ENCODE measurements at places on chromosomes 12 and 14. TPM values are rescaled to one million over a fixed set of nuclear protein-coding genes. Genes with fewer than 3 reads are reported as not detected.
A peak's percentile ranks its signal among the peaks of the same experiment; 100 is the strongest.

PLA2G1B gene
- total RNA-seq, result 1.2 TPM

DNA sequence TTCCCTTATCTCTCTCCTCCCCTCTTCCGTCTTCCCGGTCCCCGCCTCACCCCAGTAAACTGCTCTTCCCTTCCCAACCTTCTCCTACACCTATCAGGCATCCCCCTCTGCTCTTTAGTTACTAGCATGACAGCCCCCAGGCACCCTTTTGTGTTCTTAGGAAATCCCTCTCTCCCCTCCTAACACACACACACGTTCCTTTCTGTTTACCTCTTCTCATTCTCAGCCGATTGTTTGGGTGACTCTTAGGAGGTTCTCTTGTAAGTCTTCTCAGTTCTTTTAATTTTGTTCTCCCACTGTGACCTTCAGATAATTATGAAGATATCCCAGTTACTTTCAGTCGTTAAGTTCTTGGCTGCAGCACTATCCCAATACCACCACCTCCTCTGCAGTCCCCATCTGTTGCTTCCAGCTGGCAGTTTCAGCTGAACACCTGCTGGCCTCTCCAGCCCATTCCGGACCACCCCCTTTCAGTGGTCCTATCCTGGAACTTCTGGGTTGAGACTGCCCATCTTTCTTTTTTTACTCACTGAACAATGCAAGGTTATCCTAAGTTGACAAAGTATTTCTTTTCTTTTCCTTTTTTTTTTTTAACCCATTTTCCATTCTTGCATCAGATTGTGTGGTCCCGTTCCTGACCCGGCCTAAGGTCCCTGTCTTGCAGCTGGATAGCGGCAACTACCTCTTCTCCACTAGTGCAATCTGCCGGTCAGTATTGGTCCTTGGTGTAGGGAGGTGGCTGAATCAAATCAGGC is 711 bp downstream of the MARS1 start:
- no peak for DNase-seq

MANSC1 gene
- total RNA-seq, result 37.3 TPM

GRCh38 chr14:19823765-19824164 is 20.2 kb downstream of the OR4N2 start:
- DNase-seq, result no peak

- no peak for DNase-seq
Observed at GRCh38 chr12:52627395-52628110, 9.2 kb upstream of the KRT73 start.

DNA sequence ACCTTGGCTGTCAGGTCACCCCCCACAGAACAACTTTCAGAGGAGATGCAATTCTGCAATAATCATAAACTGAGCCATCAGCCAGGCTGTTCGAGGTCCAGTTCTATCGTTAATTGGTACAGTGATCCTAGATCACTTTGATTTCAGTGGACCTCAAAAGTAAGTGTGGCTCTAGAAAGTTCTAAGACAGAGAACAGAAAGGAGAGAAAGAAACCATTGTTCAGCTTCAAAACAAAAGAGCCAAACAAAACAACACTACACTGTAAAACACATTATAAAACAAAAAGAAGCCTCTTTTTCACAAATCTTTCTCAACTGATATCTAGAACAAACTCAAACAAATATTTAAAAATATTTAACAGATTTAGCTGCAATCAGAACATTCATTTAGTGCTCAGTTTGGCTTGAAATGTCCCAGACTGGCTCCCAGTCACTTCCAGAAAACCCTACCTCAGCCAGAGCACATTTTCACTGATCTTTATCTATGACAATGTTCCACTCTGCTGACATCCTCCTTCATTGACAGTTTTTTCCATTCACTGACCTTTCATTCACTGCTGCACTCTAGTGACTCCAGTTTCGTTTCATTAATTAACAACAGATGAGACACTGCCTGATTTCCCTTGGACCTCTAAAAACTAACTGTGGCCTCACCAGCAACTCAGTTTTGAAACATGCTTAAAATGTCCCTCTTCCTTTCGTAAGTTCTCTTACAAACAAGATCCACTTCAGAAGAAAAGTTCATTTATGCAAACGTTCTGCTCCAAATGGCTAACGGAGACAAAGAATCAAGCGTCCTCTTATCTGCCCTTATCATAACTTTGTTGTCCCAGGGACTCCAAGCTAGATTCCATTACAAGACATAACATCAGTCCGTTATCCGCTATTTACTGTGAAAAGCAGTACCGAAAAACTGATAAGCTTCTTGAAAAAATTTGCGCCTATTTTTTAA is 56.8 kb downstream of the DUSP16 start:
- no peak for DNase-seq

- DNase-seq, result no peak
Observed at GRCh38 chr12:68349220-68349621, 17.1 kb upstream of the MDM1 start.

DNA sequence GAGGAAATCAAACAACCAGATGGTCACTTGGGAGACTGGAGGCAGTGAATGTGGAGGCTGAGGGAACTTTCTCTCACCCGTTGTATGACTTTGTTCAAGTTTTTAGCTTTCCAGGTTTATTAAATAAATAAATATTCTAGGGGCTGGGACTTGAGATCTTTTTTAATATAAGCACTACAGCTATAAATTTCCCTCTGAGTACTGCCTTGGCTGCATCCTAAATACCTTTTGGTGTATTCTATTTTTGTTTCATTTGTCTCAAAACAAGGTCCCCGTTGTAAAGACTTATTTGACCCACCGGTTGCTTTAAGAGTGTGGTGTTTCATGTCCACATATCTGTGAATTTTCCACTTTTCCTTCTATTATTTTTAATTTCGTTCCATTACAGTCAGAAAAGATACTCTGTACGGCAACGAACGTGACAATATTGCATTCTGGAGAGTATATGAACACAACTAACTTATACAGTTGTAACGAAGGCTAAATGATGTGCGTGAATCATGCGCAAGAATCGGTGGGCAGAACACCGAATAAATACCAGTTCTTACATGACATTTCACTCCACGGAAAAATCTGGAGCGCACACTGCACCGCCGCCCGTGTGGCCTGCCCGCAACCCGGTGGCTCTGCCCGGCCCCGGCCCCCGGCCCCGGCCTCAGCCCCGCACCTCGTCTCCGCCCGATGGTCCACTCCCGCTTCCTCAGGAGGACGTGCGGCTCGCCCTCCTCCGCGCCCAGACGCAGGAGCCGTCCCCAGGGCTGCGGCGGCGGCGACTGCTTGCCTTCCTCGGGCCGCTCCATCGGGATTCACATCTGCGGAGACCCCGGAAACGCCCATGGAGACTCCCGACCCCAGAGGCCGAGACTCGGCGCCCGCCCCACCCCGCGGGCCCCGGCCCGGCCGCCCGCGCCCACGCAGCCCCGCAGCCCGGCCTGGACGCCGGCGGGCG is 602 bp downstream of the CHFR start:
- DNase-seq, result peak; percentile 56

DNA sequence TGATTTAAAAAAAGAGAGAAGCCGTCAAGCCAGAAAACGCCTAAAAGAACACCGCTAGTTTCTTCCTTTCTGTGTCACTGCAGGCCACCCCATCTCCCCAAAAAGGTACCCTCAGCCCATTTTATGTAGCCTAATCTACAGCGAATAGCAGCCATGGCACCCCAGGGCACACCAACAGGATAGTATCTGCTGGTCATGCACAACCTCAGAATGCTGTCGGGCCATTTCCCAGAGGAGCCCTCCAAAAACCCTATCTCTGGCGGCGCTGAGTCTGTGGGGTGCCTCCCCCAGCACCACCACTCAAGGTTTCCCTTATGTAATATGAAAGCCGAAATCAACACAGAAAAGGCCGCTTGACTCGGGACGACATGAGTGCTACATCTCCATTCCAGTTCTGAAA is 98.9 kb downstream of the BCL11B start:
- DNase-seq, result no peak

DNA sequence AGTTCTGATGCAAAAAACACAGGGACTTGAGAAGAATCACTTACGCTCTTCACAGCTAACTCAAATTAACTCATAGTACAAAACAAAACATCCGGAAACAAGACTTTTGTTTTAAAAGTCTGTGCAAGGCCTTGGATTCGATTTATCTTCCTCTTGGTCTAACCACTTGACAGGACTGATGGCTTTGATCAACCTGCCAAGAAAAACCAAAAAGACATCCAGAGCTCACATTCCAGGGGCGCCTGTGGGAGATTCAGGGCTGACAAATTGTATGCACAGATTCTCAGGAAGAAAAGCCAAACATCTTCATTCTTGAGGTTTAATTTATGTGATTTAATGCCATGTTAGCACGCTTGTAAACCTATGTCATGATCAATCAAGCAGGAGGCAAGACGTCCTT is 129.1 kb upstream of the TMCC3 start:
- DNase-seq, result no peak

DNA sequence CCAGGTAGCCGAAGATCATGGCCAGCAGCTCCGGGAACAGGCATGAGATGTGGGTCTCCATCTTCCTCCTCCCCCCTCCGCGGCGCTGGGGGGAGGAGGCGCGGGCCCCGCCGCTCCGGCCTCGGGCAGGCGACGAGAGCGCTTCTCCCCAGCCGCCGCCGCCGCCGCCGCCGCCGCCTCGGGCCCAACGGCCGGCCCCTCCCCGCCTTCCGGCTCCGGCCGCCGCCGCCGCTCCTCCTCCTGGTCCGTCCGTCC is 448 bp downstream of the FBXL14 start:
- DNase-seq, result no peak

- no peak for DNase-seq
Observed at GRCh38 chr12:10197879-10198278, 14.8 kb upstream of the GABARAPL1 start.

DNA sequence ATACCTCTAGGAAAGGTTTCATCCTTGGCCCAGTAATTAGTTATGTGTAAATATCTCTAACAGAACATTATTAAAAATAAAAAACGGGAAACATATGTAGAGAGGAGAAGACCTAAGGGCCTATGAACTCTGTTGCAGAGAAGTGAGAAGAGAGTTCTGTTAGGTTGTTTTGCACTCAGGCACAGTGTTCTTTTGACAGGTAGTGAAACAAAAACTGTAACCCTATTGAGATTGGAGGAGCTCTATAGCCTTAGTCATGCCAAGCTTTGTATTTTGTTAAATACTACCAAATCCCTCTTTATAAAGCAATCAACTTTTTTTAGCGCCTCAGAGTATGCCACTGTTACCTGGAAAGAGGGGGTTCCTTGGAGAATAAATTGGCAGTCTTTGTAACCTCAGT is 77.6 kb downstream of the CNTN1 start:
- no peak for DNase-seq

GRCh38 chr12:105882404-105882803 is 256.4 kb downstream of the NUAK1 start:
- DNase-seq, result peak; percentile 51

IL25 gene
- not detected for total RNA-seq

GSC gene
- 1.3 TPM for total RNA-seq

DNA sequence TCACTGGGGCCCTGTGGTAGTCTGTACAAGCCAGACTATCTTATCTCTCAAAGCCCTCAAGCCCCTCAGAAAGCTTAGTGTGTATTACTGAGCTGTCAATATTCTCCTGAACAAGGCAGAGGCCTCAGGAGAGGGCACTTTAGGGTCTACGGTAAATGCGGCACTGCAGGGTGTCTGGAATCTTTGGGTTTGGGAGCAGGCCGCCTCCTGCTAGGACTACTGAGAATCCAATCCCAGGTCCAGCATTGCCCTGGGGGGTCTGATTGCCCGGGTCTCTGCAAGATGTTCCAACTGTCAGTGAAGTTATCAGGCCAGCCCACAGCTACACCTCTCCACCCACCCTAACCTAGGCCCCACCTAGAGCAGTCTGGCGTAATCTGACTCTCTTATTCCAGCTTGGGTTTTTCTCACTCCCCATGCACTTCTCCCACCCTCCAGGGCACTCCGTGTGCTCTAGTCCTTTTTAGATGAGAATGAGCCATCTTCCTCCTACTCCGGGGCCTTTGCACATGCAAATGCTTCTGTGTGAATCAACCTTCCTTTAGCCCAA is 4.3 kb upstream of the ZFP36L1 start:
- DNase-seq, result no peak

DNA sequence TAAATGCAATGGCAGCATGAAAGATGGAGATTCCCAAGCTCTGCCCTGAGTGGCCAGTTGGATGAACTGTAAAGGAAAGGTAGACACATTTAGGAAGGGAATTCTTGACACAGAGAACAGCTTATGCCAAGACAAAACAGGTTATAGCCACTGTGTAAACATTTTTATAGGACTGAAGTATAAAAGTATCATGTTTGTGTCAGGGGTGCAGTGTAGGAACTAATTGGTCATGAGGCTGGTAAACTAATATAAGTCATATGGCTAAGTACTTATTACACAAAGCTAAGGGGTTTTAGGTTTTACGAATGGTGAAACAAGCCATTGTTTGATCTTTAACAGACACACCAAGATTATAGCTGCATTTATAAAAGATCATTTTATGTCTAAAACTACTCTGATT is 207.7 kb upstream of the SLC16A7 start:
- no peak for DNase-seq

TAS2R46 gene
- total RNA-seq, result 3.3 TPM

DNA sequence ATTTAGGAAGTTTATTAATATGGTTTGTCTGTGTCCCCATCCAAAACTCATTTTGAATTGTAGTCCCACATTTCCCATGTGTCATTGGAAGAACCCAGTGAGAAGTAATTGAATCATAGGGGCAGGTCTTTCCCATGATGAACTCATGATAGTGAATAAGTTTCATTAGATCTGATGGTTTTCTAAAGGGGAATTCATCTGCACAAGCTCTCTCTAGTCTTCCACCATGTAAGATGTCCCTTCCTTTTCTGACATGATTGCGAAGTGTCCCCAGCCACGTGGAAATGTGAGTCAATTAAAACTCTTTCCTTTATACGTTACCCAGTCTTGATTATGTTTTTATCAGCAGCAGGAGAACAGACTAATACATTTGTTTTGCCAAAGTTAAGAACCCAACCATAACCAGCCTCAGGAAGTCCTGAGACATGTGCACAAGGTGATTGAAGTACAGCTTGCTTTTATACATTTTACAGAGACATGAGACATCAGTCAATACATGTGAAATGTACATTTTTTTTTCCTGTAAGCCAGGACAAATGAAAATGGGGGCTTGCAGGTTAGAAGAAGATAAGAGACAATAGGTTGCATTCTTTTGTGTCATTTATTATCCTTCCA is 1136.7 kb downstream of the TMEM121 start:
- DNase-seq, result no peak

- DNase-seq, result no peak
Observed at GRCh38 chr14:35678403-35679028, 130.6 kb downstream of the RALGAPA1 start.

DNA sequence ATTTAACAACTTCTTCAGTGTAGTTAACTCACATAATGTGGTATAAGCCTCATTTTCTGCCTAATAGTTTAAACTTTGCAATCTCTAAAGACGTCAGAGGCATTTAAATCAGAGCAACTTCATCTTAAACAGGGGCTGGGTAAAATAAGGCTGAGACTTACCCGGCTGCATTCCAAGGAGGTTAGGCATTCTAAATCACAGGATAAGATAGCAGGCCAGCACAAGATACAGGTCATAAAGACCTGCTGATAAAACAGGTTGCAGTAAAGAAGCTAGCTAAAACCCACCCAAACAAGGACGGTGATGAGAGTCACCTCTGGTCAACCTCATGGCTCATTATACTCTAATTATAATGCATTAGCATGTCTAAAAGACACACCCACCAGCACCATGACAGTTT is 115.6 kb upstream of the PKP2 start:
- no peak for DNase-seq

Data from aorta (tissue), 5 donors.